ENCODE measurements at places on chromosomes 12 and 14.
A peak's percentile ranks its signal among the peaks of the same experiment; 100 is the strongest.

DNA sequence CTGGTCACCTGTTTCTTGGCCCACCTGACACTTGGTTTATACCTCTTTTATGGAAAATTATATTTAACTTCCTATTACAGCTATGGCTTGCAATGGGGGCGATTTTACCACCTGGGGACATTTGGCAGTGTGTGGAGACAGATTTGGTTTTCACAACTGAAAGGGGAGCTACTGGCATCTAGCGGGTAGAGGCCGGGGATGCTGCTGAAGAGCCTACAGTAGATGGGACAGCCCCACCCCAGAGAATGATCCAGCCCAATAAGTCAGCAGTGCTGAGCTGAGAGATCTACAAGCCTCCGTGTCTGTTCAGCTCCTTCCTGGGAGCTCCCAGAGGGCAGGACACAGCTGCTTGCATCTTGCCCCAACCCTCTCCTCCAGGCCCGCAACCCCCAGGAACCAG lies 302.8 kb downstream of the CACNA1C start:
- no peak for DNase-seq

- DNase-seq = no peak
Observed at GRCh38 chr12:39413836-39414771, 28.8 kb downstream of the KIF21A start.

- DNase-seq = no peak
Observed at GRCh38 chr12:64660237-64661018, 50.1 kb downstream of the RASSF3 start.

DNA sequence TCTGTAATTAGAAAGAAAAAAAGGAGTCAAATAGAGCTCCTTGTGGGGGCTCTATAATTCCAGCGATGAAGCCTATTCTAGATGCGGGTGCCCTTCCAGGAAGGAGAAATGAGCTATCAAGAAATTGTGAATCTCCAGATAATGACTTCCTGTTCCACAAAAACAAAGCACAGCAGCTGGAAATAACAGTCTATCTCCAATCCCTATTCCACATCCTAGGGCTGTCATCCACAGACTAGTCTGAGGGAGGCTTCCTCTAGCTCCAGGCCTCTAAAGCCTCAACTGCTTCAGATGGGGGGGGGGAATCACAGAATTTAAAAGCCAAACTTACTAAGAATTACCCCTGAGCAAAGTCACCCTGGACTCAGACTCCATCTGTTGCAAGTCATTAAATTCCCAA lies 77.4 kb upstream of the GTF2A1 start:
- DNase-seq = no peak

GRCh38 chr12:116484807-116485206 lies 74.4 kb upstream of the MAP1LC3B2 start:
- DNase-seq = no peak

GRCh38 chr14:92254786-92255185 lies 68.2 kb upstream of the SLC24A4 start:
- no peak for DNase-seq

DNA sequence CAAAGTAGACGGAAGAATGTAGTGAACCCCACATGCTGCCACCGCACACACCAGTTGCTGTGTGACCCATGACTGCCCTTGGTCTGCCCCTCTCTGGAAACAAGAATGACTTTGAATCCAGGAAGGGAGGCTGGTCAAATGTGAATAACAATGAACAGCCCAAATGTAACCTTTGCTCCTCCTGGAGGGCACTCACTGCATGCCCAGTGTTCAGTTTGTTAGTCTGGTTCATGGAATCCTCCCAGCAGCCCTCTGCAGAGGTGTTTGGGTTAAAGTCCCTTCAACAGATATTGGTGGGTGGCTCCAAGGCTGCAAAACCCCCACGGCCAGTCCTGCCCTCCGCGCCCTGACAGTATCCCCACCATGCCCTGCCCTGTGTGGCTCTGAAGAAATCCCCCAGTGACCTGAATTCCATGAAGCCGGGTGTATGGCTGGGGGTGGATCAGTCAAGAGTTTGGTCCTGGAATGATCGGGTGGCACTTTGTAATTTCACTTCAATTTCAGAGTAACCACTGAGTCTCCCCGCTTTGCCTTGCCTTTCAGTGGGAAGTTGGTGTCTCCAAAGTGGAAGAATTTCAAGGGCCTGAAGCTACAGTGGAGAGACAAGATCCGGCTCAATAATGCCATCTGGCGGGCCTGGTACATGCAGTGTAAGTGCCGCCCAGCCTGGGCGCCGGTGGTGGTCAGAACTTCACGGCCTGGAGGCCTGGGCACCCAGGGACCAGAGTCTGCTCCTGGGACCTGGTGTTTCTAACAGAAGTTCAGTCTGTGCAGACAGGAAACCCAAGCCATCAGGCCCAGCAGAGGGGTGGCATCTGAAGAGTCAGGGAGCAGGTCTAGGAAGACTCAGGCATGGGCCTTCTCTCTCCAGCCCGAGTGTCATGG lies 47.1 kb downstream of the IL31 start:
- no peak for DNase-seq

DNA sequence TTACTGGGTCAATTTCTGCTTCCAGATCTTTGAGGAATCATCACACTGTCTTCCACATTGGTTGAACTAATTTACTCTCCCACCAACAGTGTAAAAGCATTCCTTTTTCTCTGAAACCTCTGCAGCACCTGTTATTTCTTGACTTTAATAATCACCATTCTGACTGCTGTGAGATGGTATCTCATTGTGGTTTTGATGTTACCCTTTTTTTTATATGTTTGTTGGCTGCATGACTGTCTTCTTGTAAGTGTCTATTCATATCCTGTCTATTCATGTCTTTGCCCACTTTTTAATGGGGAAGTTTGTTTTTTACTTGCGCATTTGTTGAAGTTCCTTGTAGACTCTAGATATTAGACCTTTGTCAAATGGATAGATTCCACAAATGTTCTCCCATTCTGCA lies 324.9 kb downstream of the NAV3 start:
- no peak for DNase-seq

- DNase-seq = no peak
Observed at GRCh38 chr14:38046160-38046559, 161.5 kb upstream of the SSTR1 start.

DNA sequence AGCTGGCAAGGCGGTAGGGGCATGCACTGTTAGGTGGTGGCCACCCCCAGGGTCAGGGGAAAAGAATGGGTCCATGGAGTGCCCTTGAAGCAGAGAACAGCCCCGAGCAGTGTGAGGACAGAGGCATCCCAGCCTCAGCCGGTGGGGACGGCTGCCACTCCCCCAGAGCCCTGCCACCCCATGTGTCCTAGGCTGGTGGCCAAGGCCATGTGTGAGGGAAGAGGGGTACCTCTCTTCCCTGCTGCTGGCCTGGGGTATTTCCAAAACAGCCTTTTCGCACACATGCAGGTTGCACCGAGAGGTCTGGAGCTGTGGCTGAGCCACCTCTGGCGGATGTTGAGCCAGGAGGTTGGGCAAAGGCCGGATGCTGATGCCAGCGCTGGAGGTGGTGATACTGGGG lies 19.9 kb downstream of the RFLNA start:
- no peak for DNase-seq

DNA sequence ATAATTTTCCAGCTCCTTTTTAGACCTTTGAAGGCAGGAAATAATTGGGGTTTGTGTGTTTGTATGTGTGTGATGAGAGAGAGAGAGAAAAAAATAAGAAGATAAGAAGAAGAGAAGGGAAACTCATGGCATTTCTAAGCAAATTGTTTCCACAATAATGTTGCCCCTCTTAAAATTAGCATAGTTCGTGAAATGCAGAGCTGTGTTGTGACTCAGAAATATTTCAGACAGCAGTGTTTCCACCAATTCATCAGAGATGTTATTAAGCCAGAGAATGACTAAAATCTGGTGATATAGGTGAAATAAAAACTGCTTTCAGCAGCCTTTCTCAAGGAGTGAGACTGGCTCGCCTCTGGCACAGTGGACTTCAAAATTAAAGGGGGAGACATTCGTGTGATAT lies 65.9 kb upstream of the ARHGAP5 start:
- no peak for DNase-seq

DNA sequence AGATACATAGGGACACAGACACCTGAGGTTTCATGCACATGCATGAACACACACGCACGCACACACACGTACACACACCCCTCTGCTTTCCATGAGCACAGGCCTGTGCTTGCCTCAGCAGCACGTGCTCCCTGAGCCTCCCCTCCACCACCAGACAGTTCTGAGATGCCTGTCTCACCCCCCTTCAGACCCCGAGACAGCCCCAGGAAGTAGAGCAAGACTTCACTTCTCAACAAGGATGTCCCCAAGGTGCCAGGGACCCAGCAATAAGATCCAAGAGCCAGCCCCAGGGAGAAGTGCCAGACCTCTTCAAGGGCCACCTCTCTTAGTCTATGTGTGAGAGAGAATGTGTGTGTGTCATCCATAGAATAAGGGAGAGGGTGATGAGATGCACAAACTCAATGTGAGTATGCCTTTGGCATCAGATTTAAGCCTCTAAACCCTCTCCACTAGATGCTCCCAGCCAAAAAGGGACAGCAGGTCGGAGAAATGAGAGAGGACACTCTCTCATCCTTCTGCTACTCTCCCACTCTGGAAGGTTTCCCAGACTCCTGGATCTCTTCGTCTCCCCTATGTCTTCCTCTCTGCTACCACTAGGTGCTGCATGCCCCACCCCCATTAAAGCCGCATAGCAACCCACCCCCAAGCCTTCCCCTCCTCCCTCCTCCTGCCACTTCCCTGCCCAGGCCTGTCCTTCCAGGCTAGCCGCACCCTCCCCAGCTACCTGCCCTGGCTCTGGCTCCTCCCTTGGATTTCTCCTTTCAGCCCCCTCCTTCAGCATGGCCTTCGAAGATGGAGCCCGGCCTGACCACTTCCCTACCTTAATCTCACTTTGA lies 7.7 kb downstream of the RARG start:
- no peak for DNase-seq

- no peak for DNase-seq
Observed at GRCh38 chr12:57099766-57100165, 10.9 kb downstream of the NAB2 start.

DNA sequence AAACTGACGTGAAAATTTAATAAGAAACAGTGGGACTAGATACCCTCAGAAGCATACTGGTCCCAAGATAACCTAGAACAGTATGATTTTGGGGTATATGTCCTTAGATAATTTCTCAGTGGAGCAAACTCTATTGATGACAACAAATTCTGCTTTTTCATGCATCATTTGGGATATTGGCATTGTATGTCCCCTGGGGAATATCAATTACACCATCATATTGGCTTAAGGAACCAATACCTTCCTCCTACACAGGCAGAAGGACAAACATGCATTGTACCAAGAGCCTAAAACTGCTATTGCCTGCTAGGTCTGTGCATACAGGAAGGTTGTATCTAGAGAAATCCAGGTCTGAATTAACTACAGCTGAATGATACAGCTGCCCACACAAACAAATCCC lies 17.6 kb upstream of the CDH24 start:
- no peak for DNase-seq

GRCh38 chr12:29211696-29212095 lies 62.6 kb downstream of the FAR2 start:
- DNase-seq = no peak

DNA sequence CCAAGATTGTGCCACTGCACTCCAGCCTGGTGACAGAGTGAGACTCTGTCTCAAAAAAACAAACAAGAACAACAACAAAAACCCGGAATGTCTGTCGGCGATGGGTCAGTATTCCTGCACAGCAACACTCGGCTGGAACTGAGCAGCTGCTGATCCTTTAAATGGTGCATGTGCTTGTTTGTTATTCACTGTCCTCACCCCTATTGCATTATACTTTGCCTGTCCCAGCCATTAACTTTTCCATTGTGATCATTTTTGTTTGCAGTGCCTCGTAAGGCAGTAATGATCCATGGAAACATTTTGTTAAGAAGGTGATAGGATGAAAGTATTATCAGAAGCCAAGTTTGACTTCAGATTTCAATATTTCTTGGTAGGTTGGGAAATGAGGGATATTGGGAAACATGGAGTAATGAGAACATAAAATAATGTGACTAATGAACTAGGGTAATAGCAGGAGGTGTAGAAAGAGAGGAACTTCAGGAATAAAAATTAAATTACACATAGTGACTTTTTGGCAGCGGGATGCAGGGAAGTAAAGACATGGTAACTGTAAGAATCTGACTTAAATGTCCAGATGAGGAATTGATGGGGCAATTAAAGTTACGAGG lies 6.1 kb downstream of the ACSS3 start:
- no peak for DNase-seq

- DNase-seq = peak; percentile 16
Observed at GRCh38 chr12:46490635-46491034, 118.1 kb upstream of the SLC38A2 start.

DNA sequence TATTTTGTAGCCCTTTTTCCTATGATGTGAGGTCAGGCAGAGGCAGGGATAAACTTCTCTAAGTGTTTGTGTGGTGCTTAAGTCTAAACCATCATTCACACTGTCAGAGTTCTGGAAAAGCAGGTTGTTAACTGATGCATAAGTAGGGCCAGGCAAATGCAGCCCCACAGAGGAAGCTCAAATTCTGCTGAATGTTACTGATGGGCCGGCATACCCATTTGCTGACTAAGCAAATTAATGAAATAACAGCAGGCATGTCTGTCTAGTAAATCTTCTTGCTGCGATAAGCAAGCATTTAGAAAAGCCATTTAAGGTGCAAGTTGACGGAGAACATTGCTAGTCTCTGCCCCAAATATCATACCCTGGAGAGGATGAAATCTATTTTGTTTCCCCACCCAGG lies 523.2 kb upstream of the CCDC196 start:
- DNase-seq = no peak

GRCh38 chr14:50529288-50530179 lies 2.8 kb downstream of the MAP4K5 start:
- DNase-seq = no peak

DNA sequence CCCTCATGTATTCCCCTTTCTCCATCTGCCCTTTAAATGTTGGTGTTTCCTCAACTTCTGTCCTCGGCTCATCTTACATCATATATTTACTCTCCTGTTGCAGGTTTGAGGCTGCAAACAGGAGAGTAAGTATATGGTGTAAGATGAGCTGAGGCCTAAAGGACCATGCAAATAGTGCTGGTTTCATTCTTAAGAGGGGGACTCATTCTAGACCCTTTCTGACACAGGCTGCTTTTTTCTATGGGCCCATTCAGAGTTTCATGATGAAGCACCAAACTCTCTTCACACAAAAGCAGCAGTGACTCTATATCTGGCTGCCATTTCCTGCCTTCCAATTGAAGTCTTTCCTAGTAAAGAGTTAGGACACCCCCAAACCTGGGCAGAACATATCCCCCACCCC lies 218.5 kb downstream of the PHLDA1 start:
- DNase-seq = no peak
